ENCODE measurements at places on chromosomes 2 and 18.

- no peak for DNase-seq
These were observed 55.4 kb downstream of the POLR1A start for GRCh38 chr2:86050301-86050700.

GRCh38 chr2:101087638-101088037, 63.5 kb downstream of the TBC1D8 start:
- DNase-seq, result no peak

DNA sequence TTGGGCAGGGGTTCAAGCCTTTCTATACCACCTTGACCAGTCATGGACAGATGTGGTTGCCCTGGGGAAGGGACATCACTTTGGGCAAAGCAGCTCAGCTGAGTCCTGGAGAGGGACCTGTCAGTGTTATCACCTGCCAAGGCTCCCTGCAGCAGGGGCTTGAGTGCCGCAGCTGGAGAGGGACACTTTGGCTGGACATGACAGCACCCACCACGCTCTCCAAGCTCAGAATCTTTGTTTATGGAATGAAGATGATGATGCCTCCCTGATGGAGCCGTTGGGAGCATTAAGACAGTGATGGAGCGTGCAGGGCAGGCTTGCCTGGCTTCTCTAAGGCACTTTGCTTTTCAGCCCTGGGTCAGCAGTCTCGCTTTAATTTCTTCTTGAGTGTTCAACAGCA, 4.3 kb upstream of the TFCP2L1 start:
- no peak for DNase-seq

GRCh38 chr2:159066541-159067156, 98.2 kb downstream of the TANC1 start:
- DNase-seq, result no peak

GRCh38 chr2:127086990-127087790, 19.8 kb downstream of the BIN1 start:
- no peak for DNase-seq

- DNase-seq, result no peak
These were observed 226.6 kb downstream of the NAPG start for GRCh38 chr18:10752382-10752781.

GRCh38 chr2:8049176-8049575, 632.7 kb upstream of the ID2 start:
- DNase-seq, result no peak

- DNase-seq, result no peak
These were observed 128.6 kb downstream of the BIRC6 start for GRCh38 chr2:32485399-32485798.

DNA sequence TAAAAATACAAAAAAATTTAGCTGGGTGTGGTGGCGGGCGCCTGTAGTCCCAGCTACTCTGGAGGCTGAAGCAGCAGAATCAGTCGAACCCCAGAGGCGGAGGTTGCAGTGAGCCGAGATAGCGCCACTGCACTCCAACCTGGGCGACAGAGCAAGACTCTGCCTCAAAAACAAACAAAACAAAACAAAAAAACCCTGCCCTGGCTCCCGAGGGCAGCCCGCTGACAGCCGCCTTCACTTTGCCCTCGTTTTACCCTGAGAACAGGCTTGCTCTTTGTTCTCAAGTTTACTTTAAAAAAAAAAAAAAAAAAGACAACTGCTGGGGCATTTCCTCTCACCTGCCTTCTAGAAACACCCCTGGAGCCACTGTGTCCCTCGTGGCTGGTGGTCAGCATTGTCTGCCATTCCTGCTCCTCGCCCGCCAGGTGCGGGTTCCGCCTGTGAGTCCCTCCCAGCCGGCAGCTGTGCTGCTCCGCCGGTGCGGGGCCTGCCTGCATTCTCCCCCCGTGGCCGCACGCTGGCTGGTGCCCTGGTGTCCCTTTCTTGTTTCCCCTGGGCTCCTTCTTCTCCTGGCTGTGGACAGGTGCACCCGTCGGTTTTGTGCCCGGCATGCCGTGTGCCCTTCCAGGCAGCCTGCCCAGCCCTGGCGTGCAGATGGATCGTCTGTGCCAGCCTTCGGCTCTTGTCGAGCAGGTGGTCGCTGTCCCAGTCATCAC, 105.7 kb downstream of the USP40 start:
- DNase-seq, result no peak

DNA sequence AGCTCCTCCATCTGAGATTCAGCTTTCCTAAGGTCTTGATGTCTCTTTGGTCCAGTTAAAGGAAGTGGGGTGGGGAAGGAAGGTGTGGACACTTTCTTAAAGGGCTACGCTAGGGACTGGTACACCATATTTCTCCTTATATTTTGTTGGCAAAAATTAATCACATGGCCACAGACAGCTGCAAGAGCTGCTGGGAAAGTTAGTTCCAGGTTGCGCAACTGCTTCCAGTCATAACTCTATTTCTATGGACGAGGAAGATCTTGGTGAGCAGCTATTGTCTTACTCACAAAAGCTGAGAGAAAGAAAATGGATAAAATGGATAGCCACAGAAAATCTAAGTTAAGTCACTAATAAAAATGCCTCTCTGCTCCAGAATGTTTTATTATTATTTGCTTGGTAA, 60.7 kb upstream of the PPM1B start:
- no peak for DNase-seq

- no peak for DNase-seq
These were observed 20.8 kb upstream of the CEP68 start for GRCh38 chr2:65035351-65035943.

DNA sequence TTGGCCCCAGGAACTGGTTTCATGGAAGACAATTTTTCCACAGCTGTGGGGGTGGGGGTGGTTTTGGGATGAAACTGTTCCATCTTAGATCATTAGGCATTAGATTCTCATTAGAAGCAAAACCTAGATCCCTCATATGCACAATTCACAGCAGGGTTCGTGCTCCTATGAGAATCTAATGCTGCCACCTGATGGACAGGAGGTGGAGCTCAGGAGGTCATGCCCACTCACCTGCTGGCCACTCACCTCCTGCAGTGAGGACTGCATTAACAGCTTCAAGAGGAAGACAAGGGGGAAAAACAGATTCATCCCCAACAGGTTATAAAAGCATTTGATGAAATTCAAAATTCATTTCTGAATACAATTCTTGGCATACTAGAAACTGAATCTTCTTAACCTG, 38.5 kb downstream of the THAP4 start:
- DNase-seq, result no peak

GRCh38 chr2:214674278-214674677, 135.2 kb downstream of the BARD1 start:
- no peak for DNase-seq
